ENCODE measurements at places on chromosomes 3 and 15.

GRCh38 chr3:161273589-161274218 is 52.6 kb downstream of the NMD3 start:
- DNase-seq, result no peak

DNA sequence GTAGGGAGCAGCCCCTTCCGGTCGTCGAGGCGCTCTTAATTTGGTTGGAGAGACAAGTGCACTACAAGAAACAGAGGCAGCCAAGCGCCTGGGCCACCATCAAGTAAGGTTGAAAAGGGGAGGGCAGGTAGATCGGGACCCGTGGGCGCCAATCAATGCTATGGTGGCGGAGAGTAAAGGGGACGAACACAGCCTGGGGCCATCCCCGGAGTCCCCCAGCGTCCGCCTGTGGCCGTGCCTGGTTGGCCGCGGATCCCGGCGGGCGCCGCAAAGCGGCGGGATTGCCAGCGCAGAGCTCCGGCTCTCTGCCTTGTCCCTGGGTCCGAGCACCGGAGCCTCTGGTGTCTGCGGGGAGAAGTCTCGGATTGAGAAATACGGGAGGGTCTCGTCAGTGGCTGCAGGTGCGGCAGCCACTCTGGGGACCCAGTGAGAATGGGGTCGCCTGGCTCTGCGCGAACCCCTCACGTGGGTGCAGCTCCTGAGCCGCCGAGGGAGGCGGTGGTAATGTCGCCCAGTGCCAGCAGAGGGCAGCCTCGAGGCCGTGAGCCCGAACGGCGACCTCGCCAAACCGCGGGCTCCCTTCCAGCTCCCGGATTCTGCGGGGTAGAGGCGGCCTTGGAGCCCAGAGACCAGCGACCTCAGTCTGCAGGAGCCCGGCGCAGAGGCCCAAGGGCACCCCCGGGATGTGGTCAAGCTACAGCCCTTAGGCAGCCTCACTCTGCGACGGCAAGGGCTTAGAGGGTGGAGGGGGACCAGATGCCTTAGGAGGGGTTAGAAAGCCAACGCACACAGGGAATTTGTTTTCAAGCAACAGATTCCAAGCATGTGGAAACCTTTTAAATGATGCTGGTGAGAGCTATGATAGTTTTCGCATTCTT is 10.8 kb downstream of the FOXL2 start:
- DNase-seq, result peak; percentile 94

GRCh38 chr3:143276592-143276991 is 157.0 kb downstream of the CHST2 start:
- DNase-seq, result no peak

- DNase-seq, result no peak
These were observed 80.7 kb downstream of the FMN1 start for GRCh38 chr15:33113666-33114373.

DNA sequence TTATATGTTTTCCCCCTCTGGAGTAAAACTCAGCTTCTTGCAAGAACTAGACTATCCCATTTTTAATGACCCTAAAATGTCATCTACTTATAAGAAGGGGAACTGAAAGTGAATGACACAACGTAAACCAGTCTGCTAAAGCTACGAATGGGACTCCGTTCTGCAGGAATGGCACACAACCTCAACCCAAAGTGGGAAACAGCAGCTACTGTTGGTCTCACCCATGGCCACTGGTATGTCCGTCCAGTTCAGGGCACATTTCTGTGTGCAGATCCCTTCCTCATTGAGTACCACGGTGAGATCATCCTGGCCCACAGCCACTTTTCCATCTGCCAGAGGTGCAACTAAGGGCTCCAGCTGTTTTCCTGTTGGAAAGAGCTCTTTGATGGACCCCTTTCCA is 23.8 kb downstream of the VPS39 start:
- no peak for DNase-seq

DNA sequence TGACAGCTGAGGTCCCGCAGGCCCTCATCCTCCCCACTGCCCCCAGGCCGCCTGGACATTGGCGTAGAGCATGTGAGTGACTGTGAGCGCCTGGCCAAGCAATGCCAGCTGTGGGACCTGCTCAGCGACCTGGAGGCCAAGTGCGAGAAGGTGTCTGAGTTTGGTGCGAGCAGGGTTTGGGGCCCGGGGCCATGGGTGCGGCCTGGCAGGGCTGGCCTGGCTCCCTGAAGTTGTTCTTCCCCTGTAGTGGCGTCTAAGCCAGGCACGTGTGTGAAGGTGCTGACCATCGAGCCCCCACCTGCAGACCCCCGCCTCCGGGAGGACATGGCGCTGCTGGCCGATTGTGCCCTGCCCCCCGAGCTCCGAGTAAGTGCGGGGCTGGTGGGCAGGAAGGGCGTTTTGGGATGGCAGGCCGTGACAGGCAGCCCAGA is 4.2 kb downstream of the ABTB1 start:
- no peak for DNase-seq

DNA sequence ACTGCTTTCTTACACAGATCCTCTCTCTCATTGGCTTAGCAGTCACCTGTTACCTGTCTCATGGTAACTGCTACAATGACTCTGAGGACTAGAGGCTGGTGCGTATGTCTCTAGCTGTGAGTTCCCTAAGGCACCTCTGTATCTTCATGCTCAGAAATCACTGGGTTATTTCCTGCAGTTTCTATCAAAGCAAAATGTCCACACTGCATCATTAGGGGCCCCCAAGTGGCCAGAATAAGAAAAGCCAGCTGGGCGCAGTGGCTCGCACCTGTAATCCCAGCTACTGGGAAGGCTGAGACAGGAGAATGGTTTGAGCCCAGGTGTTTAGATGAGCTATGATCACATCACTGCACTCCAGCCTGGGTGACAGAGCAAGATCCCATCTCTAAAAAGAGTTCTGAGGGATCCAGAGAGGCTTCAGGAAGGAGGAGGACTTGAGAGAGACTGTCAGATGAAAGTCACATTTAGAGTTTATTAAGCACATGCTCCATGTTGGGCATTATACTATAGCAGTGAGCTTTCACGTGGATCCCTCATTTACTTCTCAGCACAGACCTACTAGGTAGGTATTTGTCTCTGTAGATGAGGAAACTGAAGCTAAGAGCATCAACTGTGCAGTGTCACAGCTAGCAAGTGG is 2.3 kb upstream of the VPS18 start:
- DNase-seq, result no peak

DNA sequence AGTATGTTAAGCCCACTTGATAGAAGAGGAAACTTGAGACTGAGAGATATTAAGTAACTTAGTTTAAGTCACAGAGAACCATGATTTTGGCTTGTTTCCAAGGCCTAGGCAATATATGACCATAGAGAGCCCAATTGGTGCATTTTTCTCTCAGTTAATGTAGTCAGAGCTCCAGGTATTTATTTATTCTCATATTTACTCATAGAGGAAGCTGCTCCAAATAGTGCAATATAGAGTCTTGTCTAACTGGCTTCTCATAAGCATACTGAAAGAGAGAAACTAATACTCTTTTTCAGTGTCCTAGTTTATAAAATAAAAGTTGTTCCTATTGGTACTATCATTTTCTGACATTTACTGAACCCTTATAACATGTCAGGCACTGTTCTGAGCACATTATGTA is 15.2 kb downstream of the TRNT1 start:
- DNase-seq, result no peak

DNA sequence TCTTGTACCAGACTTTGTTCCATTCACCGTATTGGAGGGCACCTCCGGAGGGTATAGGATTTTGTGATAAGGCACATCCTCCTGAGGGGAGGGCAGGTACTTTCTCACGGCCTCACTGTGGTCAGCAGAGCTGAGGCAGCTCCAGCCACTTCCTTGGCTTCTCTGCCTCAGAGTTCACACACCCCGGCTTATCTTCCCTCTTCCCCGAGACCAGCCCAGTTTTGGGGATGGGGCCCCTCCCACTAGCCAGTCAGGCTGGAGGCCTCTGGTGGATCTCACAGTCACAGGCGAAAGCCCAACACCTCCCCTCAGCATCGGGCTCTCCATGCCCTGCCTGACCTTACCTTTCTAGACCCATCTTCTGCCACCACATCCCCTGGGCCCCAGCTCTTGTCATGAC is 316.2 kb upstream of the CTDSPL start:
- no peak for DNase-seq

Measured in HuH-7 (cell line).